ENCODE measurements at places on chromosomes 3 and 15.

DNA sequence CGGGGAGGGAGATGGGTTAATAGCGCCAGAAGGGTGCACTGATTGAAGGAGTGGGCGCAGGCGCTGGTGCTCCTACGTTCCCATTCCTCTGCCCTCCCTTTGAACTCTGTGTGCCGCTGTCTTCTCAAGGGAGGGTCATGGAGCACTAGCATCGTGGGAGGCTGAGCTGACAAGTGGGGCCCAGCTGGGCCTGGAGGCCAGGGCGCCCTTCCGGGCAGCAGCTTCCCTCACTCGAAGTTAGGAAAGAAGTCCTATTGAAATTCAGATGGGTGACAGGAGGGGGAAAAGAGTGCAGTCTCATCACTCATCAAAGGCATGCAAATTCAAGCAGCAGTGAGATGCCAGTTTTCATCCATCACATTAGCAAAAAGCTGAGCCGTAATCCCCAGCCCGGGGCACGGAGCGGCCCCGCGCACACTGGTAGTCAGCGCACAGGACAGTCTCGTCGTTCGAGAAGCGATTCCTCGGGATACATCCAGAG is 128.2 kb downstream of the LRRK1 start:
- no peak for DNase-seq

DNA sequence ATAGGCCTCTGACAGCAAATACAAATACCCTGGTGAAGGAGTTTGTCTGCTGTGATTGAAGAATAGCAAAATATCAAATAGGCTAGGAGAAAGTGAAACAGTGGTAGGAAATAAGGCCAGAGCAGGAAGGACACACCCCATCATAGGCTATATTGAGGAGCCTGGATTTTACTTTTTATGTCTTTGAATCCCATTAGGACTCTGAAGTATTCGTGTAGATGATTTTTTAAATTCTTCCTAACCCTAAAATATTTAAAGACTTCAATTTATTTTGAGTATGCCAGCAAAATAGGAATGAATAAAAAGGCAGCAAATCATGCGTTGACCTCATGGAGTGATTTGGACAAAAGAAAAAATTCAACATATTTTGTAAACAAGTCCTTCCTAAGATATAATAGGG is 562.8 kb downstream of the NAALADL2 start:
- no peak for DNase-seq

DNA sequence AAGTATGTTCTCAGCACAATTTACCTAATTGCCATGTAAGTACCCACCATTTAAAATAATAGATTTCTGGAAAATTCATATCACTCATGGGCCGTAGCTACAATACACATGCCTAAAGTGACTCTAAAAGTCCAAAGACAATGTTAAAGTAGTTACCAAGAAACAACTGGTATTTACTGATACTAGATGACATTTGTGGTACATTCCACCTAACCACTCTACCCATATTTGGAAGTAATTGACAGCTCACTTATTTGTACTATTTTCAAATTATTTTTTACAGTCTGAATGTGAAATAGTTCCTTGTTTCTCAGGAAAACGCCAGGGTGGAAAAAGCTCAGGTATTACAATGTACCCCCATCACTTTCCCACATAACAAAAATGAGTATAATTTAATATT is 573.0 kb downstream of the MECOM start:
- no peak for DNase-seq

- no peak for DNase-seq
These were observed 78.9 kb downstream of the TGFBR2 start for GRCh38 chr3:30685267-30685667.

- DNase-seq = no peak
These were observed 182.7 kb downstream of the CNTN6 start for GRCh38 chr3:1275495-1275894.

DNA sequence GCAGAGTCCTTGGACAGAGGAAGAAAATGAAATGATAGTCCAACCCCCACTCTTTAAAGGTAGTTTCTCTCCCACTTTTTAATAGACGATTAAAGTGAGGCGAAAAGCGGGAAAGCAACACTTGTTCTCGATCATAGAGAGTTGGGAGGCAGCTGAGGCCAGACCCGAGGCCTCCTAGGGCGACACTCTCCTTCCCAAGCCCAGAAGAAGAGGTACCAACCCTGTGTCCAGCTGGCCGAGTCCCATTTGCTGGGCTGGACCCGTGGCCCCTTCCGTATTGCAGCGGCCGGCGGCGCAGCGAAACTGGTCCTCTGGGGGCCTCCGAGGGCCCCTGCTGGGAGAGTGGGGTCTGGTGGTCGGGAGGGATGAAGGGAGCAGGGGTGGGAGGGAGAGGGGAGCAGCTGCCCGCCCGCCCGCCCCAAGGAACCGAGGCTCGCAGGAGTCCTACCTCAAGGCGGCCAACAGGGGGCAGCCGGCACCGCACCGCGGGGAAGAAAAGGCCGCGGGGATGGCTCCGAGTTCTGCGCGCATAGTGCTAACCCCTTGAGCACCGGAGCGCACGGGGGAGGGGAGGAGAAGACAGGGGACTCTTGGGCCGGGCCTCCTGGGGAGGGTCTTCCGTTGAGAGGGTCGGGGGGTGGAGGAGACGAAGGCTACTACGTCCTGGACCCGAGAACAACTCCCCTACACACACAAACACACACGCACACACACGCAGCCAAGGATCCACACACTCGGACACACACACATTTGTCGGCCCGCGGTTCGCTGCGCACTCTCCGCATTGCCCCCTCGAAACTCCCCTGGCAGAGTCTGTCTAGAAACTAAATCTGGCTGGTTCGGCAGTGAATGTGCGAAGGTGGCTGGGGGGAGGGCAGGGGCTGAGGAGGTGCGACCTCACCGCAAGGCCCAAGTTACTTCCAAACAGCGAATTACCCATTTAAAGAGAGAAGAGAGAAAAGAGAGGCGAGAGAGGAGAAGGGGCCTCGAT is 2.0 kb downstream of the WNT5A start:
- peak; percentile 85 for DNase-seq

DNA sequence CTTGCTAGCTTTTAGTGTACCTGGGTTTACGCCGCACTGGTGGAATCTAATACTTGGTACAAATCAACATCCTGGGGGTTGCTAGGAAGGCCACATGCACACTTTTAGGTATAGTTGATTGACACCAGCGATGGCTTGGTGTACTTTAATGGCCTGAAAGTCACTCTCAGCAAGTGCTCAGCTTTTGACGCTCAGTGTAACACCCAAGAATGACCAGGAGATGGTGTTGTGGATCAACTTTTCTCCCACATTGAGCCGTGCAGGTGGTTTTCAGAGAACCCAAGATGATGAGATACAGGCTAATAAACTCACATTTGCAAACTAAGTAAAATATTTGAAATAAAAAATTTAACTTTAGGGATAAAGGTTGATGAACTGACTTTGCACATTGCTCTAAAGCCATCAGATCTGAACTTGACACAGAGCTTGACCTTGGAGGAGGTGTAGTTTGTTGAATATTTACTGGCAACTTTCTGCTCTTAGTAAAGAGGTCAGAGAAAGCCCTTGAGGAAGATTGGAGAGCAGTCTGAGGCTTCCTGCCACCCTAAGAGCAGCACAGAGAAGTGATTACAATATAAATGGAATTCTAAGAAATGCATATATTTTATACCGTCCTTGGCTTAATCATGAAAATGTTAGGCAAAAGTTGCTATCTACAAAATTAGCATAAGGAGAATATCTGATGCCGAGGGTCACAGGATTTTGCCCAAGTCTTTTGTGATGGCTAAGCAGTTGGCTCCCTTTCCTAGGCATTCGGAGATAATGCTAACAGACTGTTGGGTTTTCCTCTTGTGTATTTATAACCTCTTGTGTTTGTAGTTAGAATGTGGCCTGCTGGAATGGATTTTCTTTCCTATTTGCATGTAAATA is 143.4 kb upstream of the RASGRP1 start:
- no peak for DNase-seq

- DNase-seq = no peak
These were observed 177.0 kb downstream of the ERC2 start for GRCh38 chr3:56291244-56291680.

GRCh38 chr3:53114011-53114400 is 16.2 kb downstream of the RFT1 start:
- peak; percentile 82 for DNase-seq

- DNase-seq = no peak
These were observed 235.1 kb downstream of the RYR3 start for GRCh38 chr15:33545866-33546265.

GRCh38 chr3:119175872-119176756 is 2.7 kb downstream of the UPK1B start:
- DNase-seq = peak; percentile 67

- no peak for DNase-seq
These were observed 208.4 kb upstream of the NANOGP8 start for GRCh38 chr15:35293353-35294130.

DNA sequence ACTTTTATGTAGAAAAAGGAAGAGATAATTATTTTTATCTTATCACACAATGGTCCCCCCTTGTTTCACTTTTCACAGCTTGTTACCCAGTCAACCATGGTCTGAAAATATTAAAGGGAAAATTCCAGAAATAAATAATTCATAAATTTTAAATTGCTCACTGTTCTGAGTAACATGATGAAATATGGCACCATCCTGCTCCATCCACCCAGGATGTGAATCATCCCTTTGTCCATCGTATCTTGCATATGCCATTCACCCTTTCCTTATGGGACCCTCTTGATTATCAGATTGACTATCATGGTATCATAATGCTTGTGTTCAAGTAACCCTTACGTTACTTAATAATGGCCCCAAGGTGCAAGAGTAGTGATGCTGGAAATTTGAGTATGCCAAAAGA is 43.7 kb downstream of the ANKRD28 start:
- no peak for DNase-seq

- no peak for DNase-seq
These were observed 344.7 kb upstream of the TPRG1 start for GRCh38 chr3:188827103-188827502.

DNA sequence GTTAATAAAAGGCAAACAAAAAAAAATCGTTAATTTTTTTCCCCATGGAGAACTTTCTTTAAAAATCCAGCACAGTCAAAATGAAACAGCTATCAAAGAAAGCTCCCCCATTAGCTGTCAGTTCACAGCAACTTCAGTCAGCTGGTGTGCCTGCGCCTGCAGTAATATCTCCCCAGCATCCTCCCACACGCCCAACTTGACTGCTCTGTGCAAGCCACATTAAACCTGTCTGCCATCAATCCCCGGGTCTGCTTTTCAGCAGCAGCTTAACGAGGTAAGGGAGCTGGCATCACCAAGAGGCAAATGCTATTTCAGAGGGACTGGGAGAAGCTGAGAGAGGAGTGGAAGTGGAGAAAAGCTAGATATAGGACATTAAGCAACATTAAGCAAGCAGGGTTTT is 337.5 kb downstream of the GAP43 start:
- no peak for DNase-seq

GRCh38 chr3:151404316-151404715 is 19.8 kb upstream of the P2RY12 start:
- DNase-seq = no peak

DNA sequence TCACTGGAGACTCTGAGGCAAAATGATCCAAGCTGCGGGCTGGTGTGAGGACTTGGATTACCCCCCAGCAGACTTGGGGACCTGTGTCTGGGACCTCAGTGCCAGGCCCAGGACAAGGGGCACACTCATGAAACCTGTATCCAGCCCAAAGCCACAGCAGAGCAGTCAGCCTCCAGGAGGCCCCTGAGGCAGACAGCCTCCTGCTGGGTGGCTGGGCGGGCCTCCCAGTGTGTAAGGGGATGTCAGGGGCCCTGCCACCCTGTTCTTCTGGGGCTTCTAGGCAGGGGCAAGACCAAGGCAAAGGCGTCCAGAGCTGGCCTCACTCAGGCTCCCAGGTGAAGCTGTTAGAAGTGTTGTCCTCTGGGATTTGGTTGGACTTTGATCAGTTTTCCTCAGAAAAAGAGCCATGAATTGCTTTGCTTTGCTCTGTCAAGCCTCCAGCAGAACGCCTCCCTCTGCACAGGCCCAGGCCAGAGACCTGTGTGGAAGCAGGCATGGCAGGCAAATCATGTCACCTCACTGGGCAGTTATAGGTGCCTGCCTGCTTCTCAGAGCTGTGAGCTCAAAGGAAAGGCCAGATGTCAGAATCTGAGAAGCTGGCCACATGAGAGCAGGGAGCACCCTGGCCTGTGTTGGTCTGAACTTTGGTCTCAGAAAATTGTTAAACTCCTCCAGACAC is 77.4 kb downstream of the SMAD6 start:
- DNase-seq = no peak

DNA sequence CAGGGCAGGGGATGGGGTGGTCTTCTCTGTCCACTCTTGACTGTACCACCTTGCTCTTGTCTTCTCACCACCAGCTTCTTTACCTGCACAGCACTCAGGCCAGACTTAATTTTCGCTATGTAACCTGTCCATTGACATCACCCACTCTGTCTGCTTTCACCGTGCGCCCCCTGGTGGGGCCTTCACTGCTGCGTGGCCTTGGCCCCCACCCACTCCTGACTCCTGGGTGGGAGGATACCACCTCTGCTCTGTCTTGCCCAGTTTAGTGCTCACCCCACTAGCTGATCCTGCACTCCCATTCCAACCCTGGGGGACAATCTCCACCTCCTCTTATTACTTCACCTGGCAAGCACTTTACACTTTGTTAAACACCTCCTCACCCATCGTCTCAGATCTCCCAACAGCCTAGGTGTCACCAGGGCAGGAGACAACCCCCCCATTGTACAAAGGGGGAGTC is 17.7 kb downstream of the PTH1R start:
- DNase-seq = peak; percentile 84

DNA sequence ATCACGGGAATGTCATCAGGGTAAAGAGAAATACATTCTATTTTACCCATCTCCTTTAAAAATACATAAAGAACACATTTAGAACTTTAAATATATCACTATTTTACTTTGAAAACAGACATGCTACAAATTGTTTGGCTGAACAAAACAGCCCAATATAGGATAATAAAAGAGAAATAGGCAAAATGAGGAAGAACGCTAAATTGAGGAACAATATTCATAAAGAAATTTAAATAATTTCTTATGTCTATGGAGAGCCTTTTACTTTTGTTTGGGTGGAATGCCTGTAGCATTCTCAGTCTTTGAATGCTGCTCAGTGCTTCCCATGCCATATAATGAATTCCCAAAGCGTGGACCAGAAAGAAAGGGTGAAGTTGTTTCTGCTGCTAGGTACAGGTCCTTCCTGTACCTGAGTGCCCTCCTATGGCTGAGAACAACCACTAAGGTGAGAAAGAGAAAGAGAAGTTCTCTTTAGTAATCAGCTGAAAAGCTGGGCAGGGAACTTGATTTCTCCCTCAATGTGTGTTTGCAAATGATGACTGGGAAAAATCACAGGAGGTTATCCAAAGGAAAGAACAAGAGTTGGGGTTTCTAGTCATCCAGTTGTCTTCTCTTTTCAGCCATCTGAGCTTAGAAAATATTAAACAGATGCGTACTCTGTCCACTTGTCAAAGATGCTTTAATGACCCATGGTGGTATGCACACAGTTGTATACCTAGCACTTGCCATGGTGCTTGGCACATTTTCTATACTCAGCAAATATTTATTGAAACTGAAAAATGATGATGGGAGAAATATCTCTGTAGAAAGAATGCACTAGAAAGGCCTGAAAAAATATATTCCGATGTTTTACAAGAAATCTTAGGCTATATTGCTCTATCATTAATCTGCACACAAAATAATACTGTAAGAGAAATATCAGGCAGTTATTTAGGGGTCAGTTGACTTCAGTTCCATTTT is 404.6 kb downstream of the TIGIT start:
- no peak for DNase-seq
